Effector CD4-positive, alpha-beta T cell (primary cell): ENCODE measurements at places on chromosomes 5 and 9.

DNA sequence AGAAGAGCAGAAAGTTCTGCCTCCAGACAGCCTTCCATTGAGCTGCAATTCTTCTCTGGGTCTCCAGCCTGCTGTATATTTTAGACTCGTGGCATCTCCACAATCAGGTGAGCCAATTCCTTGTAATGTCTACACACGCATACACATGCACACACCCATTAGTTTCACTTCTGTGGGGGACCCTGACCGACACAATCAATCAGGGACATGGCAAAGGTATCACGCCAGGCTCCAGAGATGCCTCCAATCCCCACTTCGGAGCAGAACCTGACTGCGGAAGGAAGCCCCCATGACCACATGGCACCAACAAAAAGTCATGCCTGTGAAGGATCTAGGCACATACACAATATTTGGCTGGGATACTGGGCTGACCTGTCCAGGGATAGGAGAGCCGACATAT is 21.4 kb downstream of the SEMA4D start:
- DNase-seq: no peak

GRCh38 chr5:141664733-141665461 is 13.7 kb upstream of the FCHSD1 start:
- DNase-seq: peak; percentile 50

DNA sequence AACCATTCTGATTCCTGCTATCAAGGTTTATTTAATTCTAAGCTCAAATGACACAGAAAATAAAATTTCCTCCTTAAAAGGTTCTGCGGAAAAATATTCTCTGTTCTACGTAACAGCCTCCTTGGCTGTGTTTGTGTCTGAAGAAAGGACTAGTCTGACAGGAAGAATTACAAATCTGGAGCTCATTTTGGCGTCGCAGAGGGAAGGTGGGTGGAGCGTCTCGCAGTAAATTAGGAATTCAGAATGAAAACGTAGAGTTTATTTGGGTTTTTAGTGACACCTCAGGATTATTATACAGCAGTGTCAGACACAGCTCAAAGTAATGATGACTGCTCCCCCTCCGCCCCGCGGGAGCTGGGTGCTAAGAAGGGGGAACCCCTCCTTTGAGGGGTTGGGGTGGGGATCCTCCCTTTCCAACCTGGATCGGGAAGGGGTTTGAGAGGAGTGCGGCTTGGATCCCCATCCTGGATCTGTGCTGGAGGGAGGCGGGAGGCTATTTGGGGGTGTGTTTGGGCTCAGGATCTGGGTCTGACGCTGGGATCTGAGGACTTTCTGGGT is 933 bp upstream of the TGFBR1 start:
- no peak for DNase-seq

DNA sequence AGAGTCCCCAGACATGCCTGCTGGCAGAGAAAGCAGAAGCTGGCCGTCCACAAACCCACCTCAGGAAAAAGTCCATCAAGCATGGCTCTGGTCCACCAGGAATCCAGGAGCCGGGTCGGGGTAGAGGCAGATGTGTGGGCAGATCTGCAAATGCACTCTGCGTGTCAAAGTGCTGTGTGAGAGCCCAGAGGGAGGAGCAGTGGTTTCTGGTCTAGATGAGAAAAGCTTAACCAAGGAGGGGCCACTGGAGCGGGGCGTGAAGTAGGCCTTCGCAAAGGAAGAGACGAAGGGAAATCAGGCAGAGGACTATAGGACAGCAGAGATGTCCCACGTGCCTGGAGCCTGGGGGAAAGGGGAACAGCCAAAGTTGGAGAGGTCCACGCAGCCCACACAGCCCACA is 40.0 kb downstream of the TTLL11 start:
- DNase-seq: no peak

DNA sequence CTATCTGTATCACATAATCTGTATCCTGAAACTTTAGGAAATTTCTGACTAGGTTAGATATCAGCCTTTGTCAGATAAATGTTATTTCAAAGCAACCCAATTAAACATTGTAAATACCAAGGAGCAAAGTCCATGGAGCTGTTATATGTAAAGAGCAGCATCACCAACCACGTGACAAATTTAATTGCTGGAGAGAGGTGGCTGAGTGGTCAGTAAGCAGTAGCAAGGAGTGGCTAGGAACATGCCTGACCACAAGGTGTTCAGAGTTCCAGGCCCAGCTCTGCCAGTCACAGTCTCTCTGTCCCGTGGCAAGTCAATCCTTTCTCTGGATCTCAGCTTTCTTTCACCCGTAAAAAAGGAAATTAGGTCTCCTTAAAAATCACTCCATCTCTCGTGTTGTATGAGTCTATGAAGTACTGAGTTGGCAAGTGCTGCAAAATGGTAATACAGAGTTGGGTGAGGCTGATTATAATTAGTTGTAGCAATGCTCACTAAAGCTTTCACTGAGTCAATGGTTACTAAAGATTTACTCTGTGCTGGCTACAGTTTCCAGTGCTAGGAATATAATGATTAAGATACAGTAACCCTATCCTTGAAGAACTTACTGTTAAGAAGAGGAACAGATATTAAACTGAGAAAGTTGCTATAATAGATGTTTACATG is 166.1 kb downstream of the GNAQ start:
- no peak for DNase-seq

DNA sequence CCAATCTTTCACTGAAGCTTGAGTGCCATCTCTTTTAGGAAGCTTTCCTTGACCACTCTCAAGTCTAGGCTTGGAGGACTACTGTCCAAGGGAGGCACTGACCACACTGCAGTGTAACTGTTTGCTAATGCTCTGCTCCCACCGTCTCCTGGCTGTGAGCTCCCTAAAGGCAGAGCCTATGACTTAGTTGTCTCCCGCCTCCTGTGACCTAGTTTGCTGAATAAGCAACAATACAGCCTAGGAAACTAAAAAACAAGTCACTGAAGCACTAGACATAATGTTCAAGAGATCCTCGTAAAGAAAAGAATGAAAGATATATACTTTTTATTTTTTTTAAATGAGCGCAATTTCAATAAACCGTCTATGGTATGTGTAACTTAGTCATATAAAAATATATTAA is 31.4 kb downstream of the LIX1 start:
- no peak for DNase-seq
